ENCODE measurements at places on chromosomes 6 and 20.

DNA sequence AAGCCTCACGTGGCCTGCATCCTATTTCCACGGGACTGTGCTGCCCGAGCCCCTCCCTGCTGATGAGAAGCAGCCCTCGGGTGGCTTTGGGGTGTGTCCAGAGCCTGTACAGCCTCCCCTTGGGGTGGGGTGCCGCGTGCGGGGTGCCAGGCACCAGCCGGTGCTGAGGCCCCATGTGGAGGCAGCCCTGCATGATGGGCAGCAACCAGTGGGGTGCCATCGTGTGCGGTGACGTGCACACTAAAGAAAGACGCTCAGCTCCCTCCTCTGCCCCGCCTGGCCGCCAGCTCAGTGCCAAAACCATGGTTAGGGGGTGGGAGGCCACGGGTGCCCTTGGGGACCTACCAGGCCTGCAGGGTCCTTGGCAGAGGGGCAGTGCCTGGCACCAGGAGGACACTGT is 26.2 kb downstream of the NTSR1 start:
- DNase-seq = no peak

- no peak for DNase-seq
Measured at GRCh38 chr20:56433880-56434255, 21.8 kb downstream of the CASS4 start.

GRCh38 chr20:38159566-38159956 is 5.5 kb downstream of the TGM2 start:
- DNase-seq = no peak

DNA sequence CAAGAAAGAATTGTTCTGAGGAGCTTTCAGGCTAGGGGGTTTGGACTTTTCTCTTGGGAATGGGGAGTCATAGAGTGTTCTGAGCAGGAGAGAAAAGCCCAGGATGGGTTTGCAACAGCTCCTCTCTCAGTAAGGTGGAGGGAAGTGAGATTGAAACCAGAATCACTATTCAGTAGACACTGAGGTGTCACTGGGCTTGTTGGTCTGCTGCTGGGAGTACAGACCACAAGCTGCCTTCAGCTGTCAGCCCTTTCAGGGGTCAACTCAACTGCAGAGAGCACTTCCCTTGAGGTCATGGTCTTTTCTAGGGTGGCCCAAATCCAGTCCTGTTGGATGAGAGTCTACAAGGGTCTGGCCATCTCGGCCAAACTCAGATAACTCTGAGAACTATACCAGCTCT is 12.9 kb upstream of the FOXA2 start:
- DNase-seq = no peak

GRCh38 chr6:44057238-44057930 is 69.9 kb downstream of the MRPL14 start:
- DNase-seq = no peak

Data from hippocampal formation (tissue), 2 donors.